ENCODE measurements at places on chromosomes 12 and 14. TPM values are rescaled to one million over a fixed set of nuclear protein-coding genes. Genes with fewer than 3 reads are reported as not detected.

Gene PPFIA2
- 29.5 TPM for total RNA-seq

Gene C14orf180
- 4.7 TPM for total RNA-seq

Gene GPR137C
- total RNA-seq = 1.1 TPM

Gene SMOC1
- 12.9 TPM for total RNA-seq

Gene RTL1
- total RNA-seq = not detected

Gene CLECL1
- 1.1 TPM for total RNA-seq

Gene CIROP
- not detected for total RNA-seq

Gene PLEKHH1
- 6.1 TPM for total RNA-seq

Gene APOLD1
- total RNA-seq = 41.1 TPM

Gene NR1H4
- 0.13 TPM for total RNA-seq

Gene DPY19L2
- total RNA-seq = 28.3 TPM

Gene SLC6A12
- 0.40 TPM for total RNA-seq

Gene OR4L1
- not detected for total RNA-seq

Gene LRCOL1
- not detected for total RNA-seq

Gene NTS
- not detected for total RNA-seq

Gene TCL1B
- not detected for total RNA-seq

Measured in sciatic nerve (tissue), 2 donors.